ENCODE measurements at places on chromosomes 7 and 10.
A peak's percentile ranks its signal among the peaks of the same experiment; 100 is the strongest.

DNA sequence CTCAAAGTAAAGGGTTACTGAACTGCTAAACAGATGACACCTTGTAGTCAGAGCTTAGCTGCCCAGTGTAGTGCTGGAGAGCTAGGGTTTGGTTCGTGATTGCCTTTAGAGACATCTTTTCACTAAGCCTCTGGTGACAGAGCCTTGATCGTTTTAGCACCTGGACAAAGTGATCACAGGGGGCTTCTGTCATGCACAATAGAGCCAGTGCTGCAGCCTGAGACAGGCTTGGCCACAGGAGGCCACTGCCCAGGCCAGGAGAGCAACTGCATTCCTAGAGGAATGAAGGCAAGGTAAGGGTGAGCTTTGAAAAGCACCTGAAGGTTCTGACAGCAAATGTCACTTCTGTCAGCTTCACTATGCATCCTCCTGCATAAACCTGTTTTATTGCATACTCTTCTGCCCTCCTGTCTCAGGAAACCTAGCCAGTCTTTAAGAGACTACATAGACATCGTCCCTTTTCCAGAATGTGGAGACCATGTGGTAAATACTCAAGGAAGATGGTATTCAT lies 122.9 kb downstream of the NPY start:
- no peak for DNase-seq

DNA sequence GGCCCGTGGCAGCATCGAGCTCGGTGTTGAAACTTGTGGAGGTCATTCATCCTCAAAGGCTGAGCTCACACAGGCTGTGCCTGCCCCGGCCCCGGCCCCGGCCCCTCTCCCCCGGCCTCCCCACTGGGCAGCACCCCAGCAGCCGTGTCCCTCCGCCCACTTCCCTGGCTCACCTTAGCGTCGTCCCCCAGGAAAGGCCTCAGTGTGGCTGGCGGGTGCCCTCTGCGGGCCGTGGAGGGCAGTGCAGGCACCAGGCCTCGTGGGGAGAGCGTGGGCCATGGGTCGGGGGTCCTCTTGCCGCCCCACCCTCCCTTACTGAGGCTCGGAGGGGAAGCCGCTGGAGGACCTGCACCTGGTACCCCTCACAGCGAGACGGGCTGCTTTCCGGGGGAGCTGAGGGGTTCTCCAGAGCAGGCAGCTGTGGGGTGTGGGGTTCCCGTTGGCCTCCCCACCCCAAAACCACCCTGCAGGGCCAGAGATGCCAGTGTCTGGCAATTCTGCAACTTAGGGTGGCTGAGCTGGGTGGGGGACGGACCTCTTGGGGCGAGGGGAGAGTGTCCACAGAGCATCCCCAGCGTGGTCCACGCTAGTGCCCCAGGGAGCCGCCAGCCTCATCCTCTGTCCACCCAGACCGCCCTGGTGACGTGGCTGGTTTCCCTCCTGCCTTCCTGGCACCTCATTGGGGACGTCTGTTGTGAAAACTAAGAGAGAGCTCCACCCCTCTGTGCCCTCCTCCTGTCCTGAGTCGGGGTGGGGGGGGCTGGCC lies 44.2 kb upstream of the DPYSL4 start:
- peak; percentile 27 for DNase-seq

DNA sequence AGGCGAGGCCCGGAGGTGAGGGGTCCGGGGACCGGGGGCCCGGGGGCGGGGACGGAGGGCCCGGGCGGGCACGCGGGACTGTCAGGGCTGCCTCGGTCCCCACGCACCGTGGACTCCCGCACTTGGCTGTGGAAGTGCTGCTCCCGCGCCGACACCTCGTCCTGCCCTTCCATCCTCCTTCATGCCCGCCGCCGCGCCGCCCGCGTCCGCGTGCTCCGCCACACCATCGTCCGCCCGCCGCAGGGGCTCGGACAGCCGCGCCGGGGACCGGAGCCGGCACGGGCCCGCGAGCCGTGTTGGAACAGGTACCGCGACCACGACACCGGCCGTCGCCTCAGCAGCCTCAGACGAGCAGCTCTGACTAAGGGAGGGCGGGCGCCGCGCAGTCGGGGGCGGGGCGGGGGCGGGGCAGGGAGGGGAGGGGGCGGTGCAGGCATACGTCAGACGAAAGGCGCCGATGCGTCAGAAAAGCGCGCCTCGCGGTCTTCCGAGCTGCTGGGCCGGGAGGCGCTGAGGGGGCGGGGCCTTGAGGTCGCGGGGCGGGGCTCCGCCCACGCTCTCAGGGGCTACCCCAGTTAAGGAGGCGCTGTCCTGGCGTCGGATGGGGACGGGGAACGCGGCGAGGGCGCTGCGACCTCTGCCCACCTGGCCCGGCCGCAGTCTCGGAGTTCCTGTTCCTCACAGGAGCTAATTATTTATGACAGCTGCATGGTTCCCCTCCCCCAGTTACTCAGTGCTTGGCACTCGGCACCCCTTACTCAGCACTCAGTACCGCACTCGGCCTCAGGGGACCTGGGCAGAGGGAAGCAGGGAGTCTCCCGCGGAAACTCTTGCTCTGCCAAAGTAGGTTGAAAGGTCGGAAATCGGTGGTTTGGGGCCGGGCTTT lies at the start of gene LMBR1:
Gene LMBR1, minus strand, starts transcription at position 363 of the 886 bp plus-strand sequence. Its CDS starts 190 bp downstream, at position 173.
- peak; percentile 94 for DNase-seq

GRCh38 chr10:93707623-93708022 lies 5.2 kb upstream of the FRA10AC1 start:
- DNase-seq: no peak

DNA sequence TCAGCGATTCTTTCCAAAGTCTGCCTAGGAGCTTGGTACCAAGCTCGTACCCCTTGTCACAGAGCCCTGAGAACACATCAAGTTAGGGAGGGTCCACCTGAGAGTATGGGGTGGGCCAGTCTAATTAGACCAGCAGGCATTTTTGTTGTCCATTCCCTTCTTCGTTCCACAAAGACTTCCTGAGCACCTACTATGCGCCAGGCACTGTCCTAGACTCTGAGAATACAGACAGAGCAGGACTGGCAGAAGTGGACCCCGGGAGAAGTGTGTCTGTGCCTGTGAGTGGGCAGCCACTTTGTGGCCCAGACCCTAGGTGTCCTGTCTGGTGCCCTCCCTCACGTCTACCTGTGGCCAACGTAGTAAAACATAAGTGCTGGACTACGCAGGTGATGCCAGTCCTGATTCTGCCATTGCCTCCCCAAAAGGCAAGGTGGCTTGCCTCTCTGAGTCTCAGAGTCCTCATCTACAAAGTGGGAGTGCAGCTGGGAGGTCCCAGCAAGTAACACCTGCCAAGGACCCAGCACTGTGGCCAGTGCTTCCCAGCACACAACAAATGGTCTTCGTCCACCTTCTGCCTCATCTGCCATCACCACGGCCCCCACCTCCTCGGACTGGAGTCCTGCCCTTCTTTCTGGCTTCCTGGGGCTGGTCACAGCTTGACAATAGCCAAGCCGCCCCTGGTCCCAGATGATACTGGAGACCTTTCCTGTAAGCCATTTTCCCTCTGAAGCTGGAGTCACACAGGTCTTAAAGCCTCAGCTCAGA lies 54.3 kb upstream of the DUSP5 start:
- DNase-seq: no peak

DNA sequence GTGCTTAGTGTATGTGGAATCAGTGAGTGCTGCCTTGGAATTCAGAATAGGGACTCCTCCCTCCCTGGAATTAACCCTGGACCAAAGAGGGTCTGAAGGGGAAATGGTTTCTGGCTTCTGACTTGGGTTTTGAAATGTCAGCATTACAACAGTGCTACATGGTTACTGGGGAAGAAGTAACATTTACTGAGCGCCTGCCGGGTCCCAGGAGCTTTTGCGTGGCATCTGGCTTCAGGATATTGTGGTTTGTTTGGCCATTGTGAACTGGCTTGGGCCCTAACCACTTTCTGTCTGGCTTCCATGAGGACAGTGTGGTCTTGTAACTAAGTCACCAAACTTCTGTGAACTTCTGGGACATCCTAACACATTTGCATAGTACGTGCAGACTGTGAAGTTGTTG lies 21.3 kb downstream of the TSPAN15 start:
- DNase-seq: no peak

GRCh38 chr10:114932945-114933344 lies 5.0 kb upstream of the TRUB1 start:
- no peak for DNase-seq

GRCh38 chr7:26182706-26183105 lies 17.8 kb downstream of the HNRNPA2B1 start:
- DNase-seq: no peak

GRCh38 chr10:87862679-87863052 lies 667 bp downstream of the KLLN start:
- no peak for DNase-seq

GRCh38 chr10:3126249-3126648 lies 46.3 kb downstream of the PITRM1 start:
- DNase-seq: no peak

- DNase-seq: no peak
Measured at GRCh38 chr10:113957013-113957412, 86.7 kb upstream of the ADRB1 start.

- no peak for DNase-seq
Measured at GRCh38 chr7:74056096-74056915, 27.3 kb upstream of the LIMK1 start.

Data from SK-MEL-5 (cell line).